ENCODE measurements at places on chromosomes 11 and 22.

GRCh38 chr11:10441091-10441490 is 14.0 kb upstream of the AMPD3 start:
- DNase-seq, result no peak

- no peak for DNase-seq
Measured at GRCh38 chr22:42714768-42715390, 5.8 kb downstream of the A4GALT start.

GRCh38 chr11:63832336-63832735 is 6.6 kb upstream of the MARK2 start:
- no peak for DNase-seq

DNA sequence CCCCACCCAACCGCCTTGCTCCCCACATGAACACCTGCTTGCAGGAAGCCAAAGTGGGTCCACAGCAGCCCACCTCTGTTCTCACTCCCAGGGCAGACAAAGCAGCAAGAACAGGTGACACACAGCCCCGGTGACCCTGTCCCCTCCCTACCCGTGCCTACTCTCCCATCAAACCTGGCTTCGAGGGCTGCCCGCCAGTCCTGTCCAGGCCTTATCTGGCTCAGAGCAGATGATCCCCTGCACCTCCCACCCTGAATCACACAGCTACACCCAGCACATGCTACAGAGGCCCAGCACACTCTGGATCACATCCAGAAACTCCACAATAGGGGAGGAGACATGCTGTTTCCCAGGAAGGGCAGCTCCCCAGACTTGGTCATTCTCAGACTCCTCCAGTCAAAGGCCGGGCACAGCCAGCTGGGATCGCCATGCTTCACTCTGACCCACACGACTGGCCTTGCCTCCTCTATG is 6.2 kb upstream of the RGL4 start:
- DNase-seq, result no peak

DNA sequence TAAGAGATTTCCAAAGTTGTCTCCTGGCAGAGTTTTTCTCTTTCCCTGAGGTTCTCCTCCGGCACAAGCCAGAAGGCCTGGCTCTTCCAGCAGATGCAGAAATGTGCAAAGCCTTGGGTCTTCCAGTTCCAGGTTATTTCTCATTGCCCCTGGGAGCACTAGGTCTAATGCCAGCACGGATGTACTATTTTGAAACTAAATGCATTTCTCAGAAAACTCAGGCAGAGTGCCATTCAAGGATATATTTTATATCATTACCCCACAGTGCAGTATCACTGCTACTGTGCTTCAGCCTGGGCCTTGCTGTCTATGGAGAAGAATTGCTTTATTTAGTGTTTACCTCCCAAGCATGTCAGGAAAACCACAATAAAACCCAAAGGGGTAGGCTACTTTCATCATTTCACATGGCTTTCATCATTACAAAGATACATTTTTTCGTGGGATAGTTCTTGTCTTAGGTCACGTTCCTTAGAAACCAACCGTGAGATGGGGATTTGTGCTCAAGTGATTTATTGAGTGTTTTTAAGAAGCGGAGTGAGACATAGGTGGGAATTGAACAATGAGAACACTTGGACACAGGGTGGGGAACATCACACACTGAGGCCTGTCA is 22.4 kb upstream of the FZD4 start:
- DNase-seq, result no peak

- DNase-seq, result no peak
Measured at GRCh38 chr11:114559425-114560310, at the start of gene NXPE1. TSS of gene NXPE1 (minus strand) at chr11:114559881. CDS start at chr11:114551201, 8,680 bp downstream.

- DNase-seq, result no peak
Measured at GRCh38 chr22:50292643-50293440, 14.6 kb downstream of the PLXNB2 start.

GRCh38 chr22:31155422-31155821 is 4.6 kb upstream of the RNF185 start:
- no peak for DNase-seq

GRCh38 chr11:45959851-45960250 is 37.4 kb downstream of the LARGE2 start:
- no peak for DNase-seq

DNA sequence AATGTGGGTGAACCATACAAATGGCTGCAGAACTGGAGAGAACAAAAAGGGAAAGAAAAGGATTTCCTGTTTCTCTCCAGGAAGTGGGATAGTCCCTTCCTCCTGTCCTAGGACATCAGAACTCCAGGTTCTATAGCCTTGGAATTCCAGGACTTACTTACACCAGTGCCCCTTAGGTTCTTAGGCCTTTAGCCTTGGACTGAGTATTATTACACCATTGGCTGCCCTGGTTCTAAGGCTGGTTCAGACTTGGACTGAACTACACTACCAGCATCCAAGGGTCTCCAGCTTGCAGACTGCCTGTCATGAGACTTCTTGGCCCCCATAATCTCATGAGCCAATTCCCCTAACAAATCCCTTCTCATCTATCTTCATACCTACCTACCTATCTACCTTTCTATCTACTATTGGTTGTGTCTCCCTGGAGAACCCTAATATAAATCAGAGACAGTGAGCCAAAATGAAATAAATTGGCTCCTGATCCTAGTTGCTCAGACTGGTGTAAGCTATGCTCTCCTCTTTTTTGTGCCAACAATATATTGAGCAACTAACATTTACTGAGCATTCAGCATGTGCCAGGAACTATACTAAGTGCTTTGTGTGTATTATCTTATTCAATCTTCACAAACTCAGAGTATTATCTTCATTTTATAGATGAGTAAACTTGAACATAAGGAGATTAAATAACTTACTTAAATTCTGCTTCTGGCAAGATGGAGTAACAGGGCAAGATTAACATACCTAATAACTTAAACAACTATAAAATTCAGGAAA is 303.7 kb downstream of the TTC28 start:
- no peak for DNase-seq

- DNase-seq, result no peak
Measured at GRCh38 chr11:77147036-77147315, 18.9 kb downstream of the MYO7A start.

GRCh38 chr11:85682330-85683305 is 3.4 kb downstream of the CCDC89 start:
- DNase-seq, result peak; percentile 5

DNA sequence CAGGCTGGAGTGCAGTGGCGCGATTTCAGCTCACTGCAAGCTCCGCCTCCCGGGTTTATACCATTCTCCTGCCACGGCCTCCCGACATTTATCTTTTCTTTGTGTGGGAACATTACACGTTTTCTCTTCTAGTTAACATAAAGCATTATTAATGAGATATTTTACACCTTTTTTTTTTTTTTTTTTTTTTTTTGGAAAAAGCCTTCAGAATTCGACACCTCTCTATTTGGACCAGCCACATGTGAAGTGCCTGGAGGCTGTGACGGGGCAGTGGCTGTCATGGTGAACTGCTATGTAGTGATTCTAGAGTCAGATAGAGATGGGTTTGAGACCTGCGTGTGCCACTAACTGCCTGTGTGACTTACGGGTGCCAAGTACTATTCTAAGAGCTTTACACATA is 64.3 kb downstream of the SMIM38 start:
- DNase-seq, result no peak

GRCh38 chr11:38640854-38641253 is 2042.8 kb upstream of the RAG2 start:
- no peak for DNase-seq

GRCh38 chr11:75996523-75997442 is 181.8 kb downstream of the UVRAG start:
- DNase-seq, result no peak

- no peak for DNase-seq
Measured at GRCh38 chr11:65777821-65778361, 2.9 kb downstream of the AP5B1 start.

GRCh38 chr22:46010207-46010867 is 33.4 kb upstream of the WNT7B start:
- DNase-seq, result no peak

DNA sequence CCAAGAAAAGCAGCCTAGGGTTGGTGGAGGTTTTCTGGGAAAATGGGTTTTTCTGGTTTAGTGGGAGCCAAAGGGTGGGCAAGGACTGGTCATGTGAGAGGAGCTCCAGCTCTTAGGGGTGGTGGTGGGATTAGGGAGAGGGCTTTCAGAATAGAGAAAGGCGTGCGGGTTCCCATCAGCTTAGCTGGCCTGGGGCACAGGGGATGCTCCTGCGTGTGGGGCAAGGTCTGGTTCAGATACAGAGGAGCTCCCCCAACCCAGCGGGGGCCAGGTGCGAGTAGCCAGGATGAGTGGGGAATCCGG is 644 bp downstream of the TMEM134 start:
- no peak for DNase-seq

DNA sequence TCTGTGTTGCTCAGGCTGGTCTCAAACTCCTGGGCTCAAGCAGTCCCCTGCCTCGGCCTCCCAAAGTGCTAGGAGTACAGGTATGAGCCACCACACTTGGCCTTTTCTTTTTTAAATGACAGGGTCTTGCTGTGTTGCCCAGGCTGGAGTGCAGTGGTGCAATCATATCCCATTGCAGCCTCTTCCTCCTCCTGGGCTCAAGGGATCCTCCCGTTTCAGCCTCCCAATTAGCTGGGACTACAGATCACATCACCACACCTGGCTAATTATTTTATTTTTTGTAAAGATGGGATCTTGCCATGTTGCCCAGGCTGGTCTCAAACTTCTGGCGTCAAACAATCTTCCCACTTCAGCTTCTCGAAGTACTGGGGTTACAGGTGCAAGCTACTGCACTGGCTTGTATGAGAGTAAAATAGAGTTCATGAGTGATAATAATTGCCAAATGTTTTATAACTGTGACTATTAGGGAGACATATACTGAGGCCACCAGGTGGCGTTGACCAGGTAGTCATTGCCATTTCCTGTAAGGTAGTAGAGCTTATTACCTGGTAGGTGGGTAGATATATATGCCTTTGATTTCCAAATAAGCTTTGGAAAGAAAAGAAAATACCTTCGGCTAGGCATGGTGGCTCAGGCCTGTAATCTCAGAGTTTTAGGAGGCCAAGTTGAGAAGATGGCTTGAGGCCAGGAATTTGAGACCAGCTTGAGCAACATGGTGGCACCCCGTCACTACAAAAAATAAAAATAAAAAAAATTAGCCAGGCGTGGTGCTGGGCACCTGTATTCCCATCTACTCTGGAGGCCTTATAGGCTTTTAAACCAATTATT is 5.4 kb downstream of the FDX1 start:
- no peak for DNase-seq

DNA sequence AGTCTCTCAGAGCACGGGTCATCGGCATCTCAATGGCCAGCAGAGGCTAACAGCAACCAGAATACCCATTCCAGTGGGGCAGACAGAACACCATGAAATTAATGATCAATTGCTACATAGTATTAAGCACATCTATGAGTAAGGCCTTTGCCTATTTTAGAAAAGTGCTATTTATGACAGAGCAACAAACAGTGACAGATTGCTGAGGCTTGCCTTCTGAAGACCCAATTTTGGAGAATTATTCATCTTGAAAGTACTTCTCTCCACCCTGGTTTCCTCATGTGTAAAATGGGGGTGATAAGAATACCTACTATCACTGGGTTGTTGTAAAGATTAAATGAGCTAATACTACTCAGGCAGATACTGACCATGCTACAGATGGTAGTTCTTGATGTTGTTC is 232.7 kb downstream of the TENM4 start:
- no peak for DNase-seq

All from NCI-H187 treated with DMSO at 0.1 percent for 48 hours (cell line).